Fibroblast of skin of back (primary cell): ENCODE measurements at places on chromosomes 11 and 22.

DNA sequence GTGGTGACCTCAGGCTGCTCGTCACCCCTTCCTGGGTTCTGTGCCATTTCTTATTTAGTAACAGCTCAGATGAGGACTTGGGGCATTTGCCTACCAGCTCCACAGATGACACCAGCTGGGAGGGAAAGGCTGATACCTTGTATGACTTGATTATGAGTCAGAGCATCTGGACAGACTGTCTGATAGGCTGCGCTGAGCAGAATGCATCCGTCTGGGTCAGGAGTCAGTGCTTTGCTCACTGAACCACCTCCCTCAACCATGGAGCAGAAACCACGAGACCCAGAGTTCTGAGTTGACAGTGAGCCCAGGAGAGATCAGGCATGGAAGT is 6.8 kb downstream of the ST14 start:
- peak; percentile 92 for DNase-seq

GRCh38 chr11:75241036-75241905 is 697 bp downstream of the TPBGL start:
- DNase-seq, result peak; percentile 83

DNA sequence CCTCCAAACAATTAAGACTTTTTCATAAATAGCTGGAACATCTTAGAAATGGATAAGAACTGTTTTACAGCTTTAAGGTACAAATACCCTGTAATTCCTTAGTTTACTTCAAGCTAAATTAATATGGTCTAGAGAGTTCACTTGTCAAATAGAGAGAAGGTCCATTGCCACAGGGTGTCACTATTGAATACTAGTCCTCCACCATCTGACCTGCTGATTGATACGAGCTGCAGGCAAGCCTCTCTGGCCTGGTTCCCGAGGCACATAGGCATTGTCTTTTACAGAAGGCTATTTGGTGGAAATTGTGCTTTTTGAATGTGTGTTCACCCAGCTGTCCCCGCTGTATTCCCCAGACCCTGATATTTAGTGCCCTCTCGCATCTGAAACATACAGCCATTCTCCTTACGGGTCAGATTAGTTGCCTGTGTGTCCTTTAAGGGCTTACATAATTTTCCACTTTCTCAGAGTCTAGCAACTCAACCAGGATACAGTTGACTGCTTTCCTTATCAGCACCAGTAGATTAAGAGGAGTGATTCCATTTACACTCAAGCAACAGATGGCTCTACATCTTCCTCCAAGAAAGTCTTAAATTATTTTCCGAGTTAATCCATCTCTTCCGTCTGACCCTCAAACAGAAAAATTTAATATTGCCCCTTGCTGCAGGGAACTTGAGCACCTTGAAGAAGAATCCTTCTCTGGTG is 788.8 kb upstream of the FAT3 start:
- DNase-seq, result no peak

GRCh38 chr22:38956551-38956950 is 858 bp upstream of the APOBEC3A start:
- DNase-seq, result no peak

GRCh38 chr22:37119872-37120271 is 10.4 kb upstream of the TMPRSS6 start:
- no peak for DNase-seq

- peak; percentile 60 for DNase-seq
Measured at GRCh38 chr11:96393753-96394348, 4.0 kb downstream of the JRKL start.

DNA sequence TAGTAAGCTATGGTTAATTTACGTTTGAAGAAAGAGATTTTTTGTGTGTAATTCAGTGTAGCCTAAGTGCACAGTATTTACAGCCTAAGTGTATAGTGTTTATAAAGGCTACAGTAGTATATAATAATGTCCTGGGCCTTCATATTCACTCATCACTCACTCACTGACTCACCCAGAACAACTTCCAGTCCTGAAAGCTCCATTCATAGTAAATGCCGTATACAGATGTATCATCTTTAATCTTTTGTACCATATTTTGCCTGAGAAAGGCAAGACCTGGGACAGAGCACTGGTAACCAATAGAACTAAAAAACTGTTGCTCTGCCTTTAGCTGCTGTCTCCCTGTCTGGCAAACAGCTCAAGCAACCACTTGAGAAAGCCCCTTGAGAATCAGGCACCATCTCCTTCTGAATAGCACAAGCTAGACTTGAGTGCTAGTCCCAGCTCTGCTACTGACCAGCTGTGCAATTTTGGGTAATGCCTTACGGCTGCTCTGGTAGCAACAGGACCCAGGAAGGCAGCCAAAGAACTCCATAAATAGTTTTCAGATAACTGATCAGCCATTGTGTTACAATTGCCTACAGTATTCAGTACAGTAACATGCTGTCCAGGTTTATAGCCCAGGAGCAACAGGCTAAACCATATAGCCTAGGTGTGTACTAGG is 131.3 kb downstream of the KCNC1 start:
- no peak for DNase-seq

GRCh38 chr11:102685338-102685737 is 20.2 kb downstream of the MMP27 start:
- peak; percentile 4 for DNase-seq

GRCh38 chr11:95147364-95147905 is 57.8 kb downstream of the ENDOD1 start:
- DNase-seq, result peak; percentile 90

- DNase-seq, result no peak
Measured at GRCh38 chr11:89327885-89328284, 150.2 kb downstream of the TYR start.

DNA sequence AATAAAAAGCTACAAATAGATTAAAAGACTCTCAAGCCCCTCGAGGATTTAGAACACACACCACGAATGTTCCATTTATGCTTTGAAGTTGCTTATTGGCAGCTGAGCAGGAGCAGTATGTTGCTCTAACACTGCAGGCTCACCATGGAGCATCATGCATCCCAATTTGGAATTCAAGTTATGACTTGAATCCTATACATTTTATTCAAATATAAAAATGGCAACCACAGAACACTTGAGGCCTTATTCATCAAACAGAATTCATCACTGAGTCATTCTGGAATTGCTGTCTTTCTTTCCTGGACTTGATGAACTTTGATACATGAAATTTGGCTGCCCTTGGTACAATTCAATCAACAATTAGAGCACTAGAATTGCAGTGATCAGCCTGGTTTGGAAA is 24.5 kb upstream of the BLID start:
- peak; percentile 97 for DNase-seq

DNA sequence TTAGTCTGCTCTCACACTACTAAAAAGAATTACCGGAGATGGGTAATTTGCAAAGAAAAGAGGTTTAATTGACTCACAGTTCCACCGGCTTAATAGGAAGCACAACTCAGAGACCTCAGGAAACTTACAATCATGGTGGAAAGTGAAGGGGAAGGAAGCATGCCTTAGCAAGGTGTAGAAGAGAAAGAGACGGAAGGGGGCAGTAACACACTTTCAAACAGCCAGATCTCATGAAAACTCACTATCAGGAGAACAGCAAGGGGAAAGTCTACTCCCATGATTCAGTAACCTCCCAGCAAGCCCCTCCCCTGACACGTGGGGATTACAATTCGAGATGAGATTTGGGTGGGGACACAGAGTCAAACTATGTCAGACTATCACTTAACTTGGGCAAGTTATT is 236.6 kb upstream of the ANO3 start:
- no peak for DNase-seq

- DNase-seq, result peak; percentile 13
Measured at GRCh38 chr11:8056810-8057463, 24.1 kb upstream of the TUB start.

- DNase-seq, result no peak
Measured at GRCh38 chr11:30513087-30513486, 73.1 kb downstream of the MPPED2 start.

GRCh38 chr11:94169516-94169915 is 40.9 kb downstream of the PANX1 start:
- DNase-seq, result no peak

DNA sequence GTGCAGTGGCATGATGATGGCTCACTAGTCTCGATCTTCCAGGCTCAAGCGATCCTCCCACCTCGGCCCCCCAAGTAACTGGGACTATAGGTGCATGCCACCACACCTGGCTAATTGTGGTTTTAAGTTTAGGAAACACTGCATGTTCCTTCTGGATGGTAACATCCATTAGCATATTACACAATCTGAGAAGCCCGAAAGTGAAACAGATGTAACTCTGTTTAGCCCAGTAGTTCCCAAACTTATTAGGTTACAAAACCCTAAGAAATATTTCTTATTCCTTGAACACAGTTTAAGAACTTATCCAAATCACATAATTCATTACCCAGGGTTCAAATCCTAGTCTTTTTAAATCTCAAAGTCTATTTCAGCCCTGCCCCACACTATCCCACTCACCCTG is 28.3 kb downstream of the POLDIP3 start:
- DNase-seq, result no peak

DNA sequence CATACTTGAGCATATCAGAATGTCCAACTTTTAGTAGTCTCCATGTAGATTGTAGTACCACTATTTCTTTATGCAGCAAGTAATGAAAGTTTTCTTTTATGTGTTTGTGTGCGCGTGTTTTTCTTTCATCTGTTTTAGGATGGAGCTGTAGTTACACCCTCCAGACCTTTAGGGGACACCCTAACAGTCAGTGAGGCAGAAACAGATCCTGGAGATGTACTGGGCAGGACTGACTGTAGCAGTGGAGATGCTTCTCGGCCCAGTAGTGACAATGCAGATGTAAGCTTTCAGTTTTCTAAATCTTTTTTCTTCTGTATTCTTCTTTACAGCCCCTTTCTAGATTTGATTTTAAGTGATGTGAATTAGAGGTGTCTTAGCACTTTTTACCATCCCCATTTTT is 79.9 kb upstream of the GRIK4 start:
- peak; percentile 71 for DNase-seq
